Cortex of kidney (tissue), 1 donor: ENCODE measurements at places on chromosomes 13 and 19.

DNA sequence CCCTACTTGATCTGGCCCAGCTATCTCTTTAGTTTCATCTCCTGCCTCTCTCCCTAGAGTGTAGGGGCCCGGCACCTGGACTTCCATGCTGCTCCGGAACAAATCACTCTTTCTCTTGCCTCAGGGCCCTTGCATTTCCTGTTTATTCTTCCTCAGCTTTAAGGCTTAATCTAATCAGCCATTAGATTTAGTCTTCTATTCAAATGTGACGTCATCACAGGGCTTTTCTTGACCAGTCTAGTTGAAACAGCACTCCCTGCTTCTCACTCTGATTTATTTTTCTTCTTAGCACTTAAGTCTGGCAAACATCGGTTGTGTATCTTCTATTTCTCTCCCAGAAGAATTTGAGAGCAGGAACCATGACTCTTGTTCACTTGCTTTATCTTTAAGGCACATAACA lies 564.1 kb downstream of the EFNB2 start:
- DNase-seq: no peak

DNA sequence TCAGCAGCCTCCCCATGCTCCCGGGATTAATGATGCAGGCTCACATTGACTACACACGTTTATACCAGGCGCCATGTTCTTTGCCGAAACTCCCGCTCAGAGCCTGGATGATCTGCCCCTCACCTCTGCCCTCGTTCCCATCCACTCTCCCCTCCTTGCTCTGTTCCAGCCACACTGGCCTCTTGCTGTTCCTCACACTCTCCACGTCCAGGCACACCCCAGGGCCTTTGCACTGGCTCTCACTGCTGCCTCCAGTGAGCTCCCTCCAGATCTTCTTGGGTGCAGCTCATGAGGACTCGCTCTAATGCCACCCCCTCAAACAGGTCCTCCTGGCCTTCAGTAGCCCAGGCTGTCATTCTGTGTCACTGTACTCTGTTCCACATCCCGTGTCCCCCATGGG lies 39.2 kb downstream of the DPF1 start:
- DNase-seq: no peak

GRCh38 chr19:38024992-38025908 lies 118.2 kb downstream of the SIPA1L3 start:
- no peak for DNase-seq

DNA sequence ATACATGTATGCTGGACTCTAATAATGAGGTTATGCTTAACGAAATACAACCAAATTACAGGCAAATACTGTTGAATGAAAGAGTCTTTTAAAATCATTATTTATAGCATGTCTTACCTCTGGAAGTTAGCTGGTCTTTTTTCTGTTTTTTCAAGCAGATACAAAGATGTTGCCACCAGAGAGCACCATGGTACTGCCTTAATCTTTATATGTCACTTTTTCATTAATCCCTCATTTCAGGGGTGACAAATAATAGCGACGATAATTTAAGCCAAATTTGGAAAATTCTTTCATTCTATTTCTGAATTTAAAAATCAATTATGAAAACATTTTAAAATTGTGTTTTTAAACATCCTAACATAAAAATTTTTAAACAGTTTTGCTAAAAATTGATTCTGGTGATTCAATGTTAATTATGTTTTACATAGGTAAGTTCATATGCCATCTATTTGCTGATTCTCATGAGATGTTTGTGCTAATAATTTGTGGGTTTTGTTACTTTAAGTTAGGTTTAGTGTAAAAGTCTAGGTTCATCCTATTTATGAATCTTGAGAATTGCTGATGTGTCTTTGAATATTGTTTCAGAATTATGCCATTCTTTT lies 379.3 kb upstream of the SGCG start:
- no peak for DNase-seq

- DNase-seq: no peak
Observed at GRCh38 chr13:74573654-74574053, 439.4 kb upstream of the KLF12 start.

GRCh38 chr19:18021121-18021755 lies 13.3 kb downstream of the ARRDC2 start:
- DNase-seq: no peak

GRCh38 chr13:99501848-99502301 lies 603 bp downstream of the TM9SF2 start:
- no peak for DNase-seq

- DNase-seq: no peak
Observed at GRCh38 chr13:42981317-42981716, 10.7 kb downstream of the EPSTI1 start.

GRCh38 chr13:32955881-32956594 lies 60.2 kb upstream of the KL start:
- DNase-seq: no peak

- no peak for DNase-seq
Observed at GRCh38 chr13:28864544-28864943, 44.4 kb downstream of the MTUS2 start.

- no peak for DNase-seq
Observed at GRCh38 chr13:91904005-91904404, 505.6 kb downstream of the GPC5 start.

DNA sequence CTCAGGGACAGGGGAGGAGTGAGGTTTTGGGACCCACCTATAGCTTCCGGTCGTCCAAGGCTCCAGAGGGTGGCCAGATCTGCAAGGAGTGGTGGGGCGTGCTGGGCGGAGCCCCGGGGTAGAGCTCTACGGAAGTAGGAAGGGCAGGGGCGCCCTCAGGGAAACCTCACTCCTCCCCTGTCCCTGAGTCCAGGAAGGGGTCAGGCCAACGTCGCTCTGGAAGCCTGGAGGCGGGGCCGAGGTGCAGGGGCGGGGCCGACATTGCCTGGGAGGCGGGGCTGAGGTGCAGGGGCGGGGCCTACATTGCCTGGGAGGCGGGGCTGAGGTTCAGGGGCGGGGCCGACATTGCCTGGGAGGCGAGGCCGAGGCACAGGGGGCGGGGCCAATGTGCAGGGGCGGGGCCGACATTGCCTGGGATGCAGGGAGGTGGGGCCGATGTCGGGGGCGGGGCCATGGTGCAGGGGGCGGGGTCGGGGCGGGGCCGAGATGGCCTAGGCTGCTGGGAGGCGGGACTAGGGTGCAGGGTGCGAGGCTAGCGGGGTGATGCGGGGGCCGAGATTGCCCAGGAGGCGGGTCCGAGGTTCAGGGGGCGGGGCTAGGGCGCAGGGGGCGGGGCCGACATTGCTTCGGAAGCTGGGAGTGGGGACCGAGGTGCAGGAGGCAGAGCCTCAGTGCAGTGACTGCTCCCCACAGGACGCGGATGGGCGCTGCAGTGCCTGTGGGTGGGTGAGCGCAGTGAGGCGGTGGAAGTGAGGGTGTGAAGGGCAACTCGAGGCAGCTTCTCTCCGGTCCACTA lies 4.9 kb upstream of the PALM start:
- no peak for DNase-seq

GRCh38 chr19:12628040-12629022 lies 17.6 kb downstream of the ZNF791 start:
- no peak for DNase-seq

DNA sequence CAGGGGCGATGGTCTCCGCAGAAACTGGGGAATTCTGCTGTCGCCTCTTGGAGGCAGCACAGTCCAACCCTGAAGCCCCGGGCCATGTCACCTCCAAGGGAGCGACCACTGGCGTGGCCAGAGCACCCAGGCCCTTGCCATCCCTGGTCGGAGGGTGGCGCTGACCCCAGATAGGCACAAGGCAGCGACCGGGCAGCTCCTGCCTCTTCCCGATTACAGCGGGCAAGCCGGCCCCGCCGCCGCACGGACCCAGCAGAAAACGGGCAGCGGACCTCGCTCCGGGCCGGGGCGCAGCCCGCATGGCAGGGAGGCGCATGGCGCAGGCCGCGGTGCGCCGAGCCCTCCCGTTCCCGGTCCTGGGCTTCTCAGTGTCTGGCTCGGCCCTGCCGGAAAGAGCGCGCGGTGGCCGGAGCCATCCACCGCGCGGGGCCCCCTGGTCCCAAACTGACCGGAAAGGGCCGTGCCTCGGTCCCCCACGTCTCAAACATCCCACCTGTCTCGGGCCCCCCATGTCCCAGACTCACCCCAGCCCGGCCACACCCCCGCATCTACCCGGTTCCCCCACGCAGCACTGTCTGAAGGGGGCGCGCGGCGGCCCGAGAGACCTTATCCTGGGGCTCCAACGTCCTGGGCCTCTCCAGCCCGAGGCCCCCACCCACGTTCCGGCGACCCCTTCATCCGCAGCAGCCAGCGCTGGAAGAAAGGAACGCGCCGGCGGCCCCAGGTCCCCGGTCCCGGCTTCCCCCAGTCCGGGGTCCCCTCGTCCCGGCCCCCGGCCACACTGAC lies 727 bp downstream of the CERS1 start:
- DNase-seq: no peak

- DNase-seq: no peak
Observed at GRCh38 chr13:44711706-44712105, 135.6 kb upstream of the TSC22D1 start.

DNA sequence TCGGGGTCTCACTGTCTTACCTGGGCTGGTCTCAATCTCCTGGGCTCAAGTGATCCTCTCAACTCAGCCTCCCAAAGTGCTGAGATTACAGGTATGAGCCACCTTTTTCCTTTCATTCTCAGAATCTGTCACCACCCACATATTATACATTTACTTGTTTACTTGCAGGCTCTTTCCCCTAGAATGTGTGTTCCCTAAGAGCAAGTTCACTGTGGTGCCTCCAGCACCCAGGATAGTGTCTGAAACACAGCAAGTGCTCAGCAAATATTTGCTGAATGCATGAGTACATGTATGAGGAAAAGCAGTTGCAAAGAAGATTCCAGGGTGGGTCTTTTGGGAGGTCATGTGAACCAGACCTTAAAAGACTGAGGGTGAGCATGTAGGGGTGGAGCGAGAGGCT lies 96.8 kb downstream of the RGCC start:
- no peak for DNase-seq

DNA sequence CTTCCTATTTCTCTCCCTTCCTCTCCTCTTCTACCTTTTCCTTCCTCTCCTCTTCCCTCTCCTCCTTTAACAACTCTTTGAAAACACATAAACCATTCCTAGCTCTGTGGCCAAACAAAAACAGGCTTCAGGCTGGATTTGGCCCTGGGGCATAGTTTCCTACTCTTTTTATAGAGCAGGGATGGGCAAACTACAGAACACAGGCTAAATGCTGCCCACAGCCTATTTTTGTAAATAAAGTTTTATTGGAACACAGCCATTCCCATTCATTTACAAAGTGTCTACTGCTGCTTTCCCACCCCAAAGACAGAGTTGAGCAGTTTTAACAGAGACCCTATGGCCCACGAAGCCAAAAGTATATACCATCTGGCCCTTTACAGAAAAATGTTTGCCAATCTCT lies 35.4 kb downstream of the LHFPL6 start:
- no peak for DNase-seq

DNA sequence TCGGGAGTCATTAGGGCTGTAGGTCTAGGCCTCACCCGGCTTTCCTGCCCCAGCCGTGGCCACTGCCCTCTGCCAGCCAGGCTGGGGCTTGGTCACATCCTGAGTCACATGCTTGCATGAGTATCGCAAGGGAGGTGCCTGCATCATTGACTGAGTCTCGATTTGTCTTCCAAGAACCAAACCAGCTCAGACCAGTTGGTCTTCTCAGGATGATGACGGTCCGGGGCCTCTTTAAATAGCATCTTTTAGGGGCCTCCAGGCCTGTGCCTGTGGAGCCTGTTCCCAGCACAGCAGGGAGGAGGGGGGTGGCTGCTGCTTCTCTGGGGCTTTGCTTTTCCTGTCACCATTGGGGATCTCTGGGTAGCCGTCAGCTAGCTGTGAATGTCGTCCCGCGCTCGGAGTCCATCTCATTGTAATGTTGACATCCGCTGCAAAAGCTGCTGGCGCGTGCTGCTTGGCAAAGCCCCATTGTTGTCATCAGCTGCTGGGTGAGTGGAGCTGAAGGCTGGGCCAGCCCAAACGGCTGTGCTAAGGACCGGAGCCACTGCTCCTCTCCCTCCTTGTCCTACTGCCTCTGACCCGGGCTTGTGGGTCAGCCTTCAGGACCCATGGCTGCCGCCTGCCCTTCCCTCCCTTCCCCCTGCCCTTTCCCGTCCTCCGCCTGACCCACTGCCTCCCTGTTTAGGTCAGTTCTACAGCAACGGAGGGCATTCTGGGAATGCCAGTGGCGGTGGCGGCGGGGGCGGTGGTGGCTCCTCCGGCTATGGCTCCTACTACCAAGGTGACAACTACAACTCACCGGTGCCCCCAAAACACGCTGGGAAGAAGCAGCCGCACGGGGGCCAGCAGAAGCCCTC lies 14.3 kb upstream of the QTRT1 start:
- DNase-seq: no peak

DNA sequence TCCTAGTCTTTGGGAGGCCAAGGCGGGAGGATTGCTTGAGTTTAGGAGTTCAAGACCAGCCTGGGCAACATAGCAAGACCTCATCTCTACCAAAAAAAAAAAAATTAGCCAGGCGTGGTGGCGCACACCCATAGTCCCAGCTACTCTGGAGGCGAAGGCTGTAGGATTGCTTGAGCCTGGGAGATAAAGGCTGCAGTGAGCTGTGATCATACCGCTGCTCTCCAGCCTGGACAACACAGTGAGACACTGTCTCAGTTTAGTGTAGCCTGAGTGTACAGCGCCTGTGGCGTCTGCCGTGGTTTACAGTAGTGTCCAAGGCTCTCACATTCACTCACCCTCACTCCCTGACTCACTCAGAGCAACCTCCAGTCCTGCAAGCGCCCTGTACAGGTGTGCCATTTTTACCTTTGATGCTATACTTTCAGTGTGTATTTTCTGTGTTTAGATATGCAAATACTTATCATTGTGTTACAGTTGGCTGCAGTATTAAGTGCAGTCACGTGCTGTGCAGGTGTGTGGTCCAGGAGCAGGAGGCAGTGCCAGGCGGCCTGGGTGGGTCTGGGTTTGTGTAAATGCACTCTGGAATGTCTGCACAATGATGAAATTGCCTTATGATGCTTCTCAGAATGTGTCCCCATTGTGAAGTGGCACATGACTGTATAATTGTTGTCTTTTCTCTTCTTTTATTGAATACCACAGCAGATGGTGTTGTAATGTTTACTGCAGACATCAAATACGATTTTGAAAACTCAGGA lies 36.1 kb upstream of the DCUN1D2 start:
- no peak for DNase-seq

DNA sequence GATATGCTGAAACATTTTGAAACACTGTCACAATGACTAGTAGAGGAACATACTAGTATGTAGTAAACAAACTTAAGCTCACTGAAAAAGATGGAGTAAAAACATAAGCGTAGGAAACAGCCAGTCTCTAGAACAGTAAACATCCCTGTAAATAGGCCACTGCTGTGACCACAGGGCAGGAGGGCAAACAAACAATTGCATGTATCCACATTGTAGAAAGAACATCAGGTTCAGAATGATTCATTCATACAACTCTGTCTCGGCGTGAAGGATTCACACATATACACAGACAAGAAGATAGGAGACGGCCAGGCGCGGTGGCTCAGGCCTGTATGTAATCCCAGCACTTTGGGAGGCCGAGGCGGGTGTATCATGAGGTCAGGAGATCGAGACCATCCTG lies 390.1 kb downstream of the IRS2 start:
- DNase-seq: no peak
